GM12865 (cell line): ENCODE measurements at places on chromosomes 12 and 14.

DNA sequence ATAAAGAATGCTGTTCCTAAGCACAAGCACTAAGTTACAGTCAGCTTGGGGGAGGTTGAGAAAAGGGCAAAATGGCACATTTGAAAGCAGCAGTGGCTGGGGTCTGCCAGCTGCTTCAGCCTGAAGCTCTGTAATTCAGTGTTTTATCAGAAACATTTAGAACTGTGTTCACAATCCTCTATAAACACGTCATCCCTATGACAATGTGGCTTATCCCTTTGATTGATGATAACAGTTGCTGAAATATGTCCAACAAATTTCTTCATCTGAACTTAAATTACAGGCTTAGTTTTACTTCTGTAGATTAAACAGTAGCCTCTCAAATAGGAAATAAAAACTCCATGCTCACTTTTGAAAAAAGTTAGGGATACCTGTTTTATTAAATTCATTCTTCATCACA, 108.8 kb downstream of the VEZT start:
- no peak for DNase-seq

- DNase-seq, result peak; percentile 18
These were observed 165.0 kb upstream of the GZMB start for GRCh38 chr14:24798911-24799462.

DNA sequence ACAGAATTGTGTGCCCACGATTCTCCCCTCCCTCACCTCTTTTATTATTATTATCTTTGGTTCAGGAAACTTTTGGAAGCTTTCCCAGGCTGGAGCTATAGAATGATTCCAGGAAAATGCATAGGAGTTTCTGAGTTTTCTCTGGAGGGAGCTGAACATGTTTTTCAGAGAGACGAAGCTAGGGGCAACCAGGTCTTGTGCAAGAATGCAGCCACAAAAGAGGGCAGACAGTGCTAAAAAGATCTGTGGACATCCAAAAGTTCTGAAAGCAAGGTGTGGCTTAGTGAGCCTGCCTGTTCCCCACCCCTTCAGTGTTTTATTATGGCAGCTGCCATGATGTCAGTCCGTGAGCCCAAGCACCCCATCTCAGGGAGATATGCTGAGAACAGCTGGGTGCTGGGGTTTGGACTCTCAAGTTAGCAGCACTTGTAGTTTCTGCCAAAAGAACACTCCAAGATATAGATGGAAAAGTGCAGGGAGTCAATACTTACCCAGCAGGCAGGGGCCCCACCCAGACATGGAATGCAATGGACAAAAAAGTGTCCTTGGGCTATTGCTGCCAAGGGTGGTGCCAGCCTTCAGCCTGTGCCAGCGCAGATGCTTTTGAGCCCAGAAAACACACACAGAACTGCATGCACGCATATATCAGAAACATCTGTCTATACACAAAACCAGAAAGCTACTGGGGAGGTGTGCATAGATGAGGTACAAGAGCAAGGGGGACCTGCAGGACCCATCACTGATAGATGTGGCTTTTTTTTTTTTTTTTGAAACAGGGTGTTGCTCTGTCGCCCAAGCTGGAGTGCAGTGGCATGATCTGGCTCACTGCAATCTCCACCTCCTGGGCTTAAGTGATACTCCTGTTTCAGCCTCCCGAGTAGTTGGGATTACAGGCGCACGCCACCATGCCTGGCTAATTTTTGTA, 17.0 kb upstream of the IRF2BPL start:
- DNase-seq, result no peak

- no peak for DNase-seq
These were observed 18.6 kb downstream of the PPTC7 start for GRCh38 chr12:110564471-110564991.

GRCh38 chr14:26932606-26933005, 334.8 kb upstream of the NOVA1 start:
- no peak for DNase-seq

DNA sequence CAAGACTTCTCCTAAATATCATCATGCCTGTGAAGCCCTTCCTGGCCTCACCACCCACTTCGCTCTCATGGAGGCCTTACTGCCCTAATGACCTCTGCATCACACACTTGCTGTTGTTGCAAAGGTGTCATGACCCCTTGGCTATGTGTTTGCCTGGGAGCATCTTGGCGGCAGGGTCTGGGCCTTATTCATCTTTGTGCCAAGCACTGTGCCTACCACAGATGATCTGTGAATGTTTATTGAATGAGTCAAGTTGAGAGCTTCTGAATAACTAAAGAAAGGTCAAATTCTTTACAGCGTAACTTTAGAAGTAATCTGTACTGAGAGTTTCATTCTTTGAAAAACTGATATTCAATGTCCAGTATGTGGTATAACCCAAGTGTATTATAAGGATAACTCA, 113.3 kb downstream of the TTC8 start:
- DNase-seq, result no peak
